ENCODE measurements at places on chromosomes 1 and 21.

- DNase-seq, result no peak
These were observed 5.0 kb upstream of the ADAMTS1 start for GRCh38 chr21:26850116-26850643.

- DNase-seq, result no peak
These were observed 738 bp downstream of the INTS7 start for GRCh38 chr1:212034516-212035122.

- no peak for DNase-seq
These were observed 168.5 kb downstream of the SMYD3 start for GRCh38 chr1:246338546-246338945.

DNA sequence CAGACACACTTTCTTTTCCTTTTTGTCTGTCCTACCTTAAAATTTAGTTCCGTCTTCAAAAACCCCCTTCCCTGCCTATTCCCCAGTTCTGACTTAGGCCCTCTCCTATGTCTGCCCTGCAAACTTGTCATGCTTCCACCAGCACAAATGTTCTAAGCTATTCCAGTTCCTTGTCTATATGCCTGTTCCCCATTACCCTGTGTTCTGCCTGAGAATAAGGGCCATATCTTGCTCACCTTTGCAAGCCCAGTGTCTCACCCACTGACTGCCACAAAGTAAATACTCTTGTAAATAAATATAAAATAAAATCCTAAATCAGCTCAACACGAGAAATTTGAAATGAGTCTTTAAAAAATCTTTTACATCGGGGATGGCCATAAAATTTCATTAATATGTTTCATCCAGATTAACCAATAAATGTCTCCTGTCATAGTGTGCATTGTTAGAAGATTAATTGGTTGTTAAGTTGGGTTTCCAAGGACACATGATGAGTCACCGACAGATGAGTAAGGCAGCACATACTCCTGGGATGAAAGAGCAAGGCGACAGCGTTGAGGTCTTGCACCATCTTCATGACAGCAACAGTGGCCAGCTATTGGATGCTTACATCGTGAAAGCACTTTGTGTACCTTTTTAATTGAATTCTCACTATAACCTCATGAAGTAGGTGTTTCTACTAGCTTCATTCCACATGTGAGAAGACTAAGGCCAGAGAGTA lies 92.6 kb upstream of the NGF start:
- DNase-seq, result no peak

DNA sequence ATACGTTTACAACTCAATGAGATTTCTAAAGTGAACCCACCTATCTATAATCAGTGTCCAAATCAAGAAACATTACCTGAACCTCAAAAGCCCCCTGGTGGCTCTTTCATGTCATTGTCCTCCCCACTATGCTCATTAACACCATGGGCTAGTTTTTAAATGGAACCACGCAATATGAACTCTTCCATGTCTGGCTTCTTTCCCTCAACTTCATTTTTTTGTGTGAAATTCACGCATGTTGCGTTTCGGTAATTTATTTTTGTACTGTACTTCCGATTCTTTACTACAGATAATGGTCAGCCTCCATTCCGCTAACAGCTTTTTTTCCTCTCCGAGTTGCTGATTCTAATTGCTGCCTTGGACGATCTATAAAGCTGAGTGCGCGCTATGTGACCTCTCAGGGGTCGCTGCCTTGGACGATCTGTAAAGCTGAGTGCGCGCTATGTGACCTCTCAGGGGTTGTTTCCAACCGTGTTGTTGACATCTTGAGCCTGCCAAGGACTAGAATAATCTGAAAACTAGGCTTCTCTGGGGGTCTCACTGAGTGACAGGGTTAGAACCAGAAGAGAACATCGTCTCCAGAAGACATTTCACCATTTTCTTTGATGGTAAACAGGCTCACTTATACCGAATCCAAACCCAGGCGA lies 1.1 kb upstream of the CACYBP start:
- no peak for DNase-seq

DNA sequence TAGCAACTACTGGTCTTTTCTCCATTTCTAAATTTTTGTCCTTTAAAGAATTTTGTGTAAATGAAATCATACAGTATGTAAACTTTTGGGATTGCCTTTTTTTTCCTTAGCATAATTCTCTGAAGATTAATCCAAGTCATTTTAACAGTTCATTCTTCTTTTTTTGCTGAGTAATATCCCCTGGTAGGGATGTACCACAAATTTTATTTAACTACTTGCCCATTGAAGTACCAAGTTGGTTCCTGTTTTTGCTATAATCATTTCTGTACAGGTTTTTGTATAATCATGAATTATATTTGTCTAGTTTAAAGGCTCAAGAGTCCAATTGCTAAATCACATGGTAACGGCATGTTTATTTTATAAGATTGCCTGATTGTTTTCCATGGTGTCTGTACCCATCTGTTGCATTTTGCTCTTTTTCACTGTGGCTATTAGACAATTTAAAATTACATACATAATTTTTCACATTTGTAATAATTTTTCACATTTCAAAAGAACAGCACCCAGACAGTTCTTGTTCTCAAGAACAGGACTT lies 891.1 kb downstream of the USP25 start:
- no peak for DNase-seq

DNA sequence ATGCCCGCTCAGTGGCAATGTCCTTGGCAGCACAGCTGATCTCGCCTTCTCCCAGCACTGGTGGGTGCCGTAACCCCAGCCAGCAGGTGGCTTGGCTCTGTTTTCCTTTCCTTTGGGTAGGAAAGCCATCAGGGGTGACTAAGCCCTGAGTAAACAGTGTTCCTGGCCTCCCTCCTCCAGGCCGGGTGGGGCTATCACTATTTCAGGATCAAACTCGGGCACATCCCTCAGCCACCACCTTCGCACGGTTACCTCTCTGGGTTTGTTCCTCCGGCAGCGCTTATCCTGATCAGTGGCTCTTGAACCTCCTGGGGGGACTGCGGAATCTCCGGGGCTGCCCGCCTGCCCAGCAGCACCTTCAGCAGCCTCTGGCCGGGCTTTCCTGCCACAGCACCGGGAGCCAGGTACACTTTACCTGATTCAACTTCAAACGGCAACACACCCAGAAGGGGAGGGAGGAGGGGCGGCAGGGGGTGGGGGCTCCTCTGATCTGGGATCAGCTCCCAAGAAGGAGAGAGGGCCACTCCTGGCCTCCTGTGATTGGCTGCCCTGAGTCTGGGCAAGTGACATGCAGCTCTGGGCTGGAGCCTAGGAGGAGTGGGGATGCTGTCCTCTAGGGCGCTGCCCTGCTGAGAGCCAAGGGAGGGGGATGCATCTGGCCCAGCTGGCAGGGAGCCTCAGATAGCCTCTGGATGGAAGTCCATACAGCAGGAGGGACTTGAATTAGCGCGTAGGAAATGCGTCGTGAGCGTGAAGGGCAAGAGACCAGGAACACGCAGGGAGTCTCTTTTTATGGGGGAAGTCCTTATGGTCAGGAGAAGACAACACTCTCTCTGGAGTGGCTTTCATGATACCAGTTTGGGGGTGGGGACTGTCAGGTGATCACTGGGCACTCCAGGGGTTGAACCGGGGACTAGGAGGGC lies at the start of gene ASCL5:
TSS of gene ASCL5 (minus strand) at position 353 of the 923 bp plus-strand sequence. CDS start 11,812 bp downstream, outside the sequence.
- DNase-seq, result no peak

DNA sequence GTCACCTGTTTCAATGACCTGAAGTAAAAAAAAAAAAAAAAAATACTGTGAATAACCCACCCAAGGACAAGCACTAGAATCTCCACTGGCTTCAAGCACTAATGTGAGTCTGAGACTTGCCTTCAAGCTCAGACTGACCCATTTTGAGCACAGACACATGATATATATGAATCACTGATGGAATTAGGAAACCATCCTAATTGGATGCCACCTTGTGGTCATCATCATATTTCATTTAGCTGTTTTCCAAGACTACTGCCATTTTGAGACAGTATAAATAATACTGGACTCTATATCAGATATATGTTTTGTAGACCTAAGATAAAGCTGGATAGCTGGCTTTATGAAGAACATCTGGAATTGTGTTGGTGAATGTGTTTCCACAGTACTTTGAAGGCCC lies 1232.0 kb downstream of the KCNT2 start:
- no peak for DNase-seq

GRCh38 chr1:56854521-56855099 lies at the start of gene C8A:
Gene C8A (plus strand): TSS chr1:56854797. CDS start chr1:56854902, 105 bp downstream.
- DNase-seq, result no peak

DNA sequence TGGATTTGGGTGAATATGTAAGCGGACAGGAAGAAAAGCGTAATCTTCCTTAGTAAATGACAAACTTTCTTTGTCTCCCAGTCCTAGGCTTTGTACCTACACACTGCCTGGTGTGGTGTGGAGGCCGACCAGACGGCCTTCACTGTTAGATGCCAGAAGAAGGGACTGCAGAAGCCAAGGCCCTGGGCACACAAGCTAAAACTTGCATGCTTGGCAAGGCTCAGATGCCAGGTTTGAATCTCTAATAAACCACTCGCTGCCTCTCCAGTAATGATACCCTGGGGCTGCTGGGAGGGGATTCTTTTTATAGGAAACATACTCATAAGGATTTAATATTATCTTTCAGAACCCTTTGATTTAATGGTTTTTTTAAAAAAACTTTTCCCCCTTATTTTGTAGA lies 263.8 kb downstream of the PTPRC start:
- no peak for DNase-seq

DNA sequence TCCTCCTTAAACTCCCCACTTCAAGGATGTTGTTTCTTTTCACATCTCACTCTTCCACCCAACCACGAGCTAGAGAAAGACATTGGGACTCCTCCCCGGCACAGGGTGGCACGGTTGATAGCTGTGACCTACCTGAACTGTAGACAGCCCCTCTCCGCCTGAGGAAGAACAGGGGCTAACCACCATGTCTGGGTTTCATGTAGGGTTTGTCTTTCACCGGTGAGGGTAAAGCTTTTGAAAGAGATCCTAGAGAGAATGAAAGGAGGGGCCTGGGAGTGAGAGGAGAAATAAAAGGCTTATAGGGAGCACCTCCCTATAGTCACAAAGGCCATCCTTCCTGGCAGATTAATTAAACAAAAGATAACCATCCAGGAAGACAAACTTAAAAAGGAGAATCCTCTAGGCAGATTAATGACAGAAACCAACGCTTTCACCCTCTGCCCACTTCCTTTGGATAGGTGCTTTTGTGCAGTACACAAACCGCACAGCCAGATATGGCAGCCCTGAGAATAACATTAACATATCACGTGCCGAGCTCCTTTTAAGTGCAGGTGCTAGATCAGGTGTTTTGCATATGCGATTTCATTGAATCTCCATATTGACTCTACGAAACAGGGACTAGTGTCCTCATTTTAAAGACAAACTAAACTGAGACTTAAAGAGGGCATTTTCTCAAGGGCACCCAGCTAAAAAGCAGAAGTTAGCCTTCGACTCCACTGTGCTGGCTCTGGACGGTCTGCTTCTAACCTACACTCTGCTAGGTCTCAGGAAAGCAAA lies 178.1 kb upstream of the RUNX1 start:
- no peak for DNase-seq

DNA sequence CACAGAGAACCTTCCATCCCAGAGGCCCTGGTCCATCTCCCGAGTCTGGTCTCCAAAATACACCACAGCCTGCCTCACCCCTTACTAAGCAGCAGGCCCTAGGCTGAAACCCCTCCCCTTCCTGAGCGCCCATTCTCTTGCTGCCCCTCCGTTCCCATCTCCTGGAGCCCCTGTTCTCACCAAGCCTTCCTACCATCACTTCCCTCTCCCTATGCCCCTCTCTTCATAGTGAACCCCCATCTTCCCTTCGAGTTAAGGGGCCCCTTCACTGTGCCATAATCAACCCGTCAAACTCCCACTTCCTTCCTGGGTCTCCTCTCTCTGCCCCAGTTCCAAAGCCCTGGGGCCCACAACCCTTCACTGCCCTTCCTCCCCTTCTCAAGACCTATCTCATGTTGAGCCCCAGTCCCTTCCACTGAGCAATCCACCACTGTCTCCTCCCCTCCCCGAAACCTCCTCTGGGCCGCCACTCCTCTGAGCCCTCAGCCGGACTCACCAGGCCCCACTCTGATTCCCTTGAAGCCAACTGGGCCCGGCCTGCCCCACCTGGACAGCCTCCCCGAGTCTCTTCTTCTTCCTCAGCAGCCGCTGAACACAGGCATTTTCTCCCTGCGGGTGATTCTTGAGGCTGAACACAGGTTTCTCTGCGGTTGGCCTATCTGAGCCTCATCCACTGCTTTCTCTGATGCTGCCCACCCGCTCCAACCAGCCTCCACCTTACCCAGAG lies 42.2 kb upstream of the WASF2 start:
- no peak for DNase-seq

DNA sequence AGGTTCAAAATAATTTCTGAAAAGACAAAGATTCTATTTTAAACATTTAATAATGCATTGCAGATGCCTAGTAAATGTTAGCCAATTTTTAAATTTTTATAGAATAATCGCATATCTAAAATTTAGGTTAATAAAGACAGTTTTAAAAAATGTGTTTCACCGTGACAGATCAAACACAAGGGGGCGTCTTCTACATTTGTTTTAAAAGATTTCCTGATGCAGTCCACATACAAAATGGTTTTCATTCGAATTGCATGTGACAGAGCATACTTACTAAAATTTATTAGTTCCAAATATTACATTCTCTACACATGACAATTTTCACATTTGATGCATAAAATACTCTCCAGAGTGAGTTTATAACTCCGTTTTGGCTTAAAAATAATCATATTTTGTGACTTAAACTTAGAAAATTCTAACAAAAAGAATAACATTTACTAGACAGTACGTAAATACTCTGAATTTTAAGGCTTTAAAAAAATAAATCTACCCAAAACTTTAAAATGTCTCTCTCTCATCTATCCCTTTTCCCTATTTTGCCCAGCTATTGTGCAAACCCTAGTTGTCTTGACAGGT lies 75.5 kb downstream of the ADAMTS1 start:
- DNase-seq, result no peak

DNA sequence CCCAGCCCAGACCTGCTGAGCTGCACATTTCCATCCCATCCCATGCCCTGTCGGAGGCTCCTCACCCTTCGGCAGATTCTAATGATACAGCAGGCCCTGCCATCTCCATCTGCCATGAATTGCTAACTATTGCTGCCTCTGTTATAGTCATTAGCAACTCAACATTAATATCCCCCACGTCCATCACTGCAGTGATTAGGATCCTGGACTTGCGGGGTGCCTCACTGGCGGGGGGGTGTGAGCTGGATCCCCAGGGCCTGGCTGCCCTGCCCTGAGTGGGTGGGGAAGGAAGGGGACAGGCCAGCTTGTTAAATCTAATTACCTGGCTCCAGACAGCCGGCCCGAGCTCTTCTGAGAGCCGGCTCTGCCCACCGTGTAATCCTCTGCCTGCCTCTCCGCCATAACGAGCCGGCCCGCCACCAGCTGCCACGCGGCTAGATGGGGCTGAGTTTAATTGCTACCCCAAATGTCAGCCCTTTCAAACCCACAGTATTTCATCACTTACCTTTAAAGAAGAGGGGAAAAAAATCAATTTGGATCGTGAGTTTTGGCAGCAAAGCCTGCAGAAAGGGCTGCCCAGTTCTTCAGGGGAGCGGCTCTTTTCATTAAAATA lies 227.3 kb upstream of the CSF3R start:
- no peak for DNase-seq

GRCh38 chr1:103247517-103247916 lies 139.2 kb upstream of the COL11A1 start:
- DNase-seq, result no peak

All from activated naive CD4-positive, alpha-beta T cell treated with anti-CD3 and anti-CD28 coated beads, Interleukin-2, amount 50 U/mL, for 72 hours (primary cell).